Skeletal muscle tissue (tissue), 5 donors: ENCODE measurements at places on chromosomes 1 and 21. TPM values are rescaled to one million over a fixed set of nuclear protein-coding genes. Genes with fewer than 3 reads are reported as not detected.

TFF3 gene
- total RNA-seq = 5.2 TPM

HSD3B1 gene
- total RNA-seq = not detected

TTLL10 gene
- total RNA-seq = not detected

MED8 gene
- total RNA-seq = 34.4 TPM

TCEANC2 gene
- 3.1 TPM for total RNA-seq

CD48 gene
- 5.2 TPM for total RNA-seq
